ENCODE measurements at places on chromosomes 6 and 20. TPM values are rescaled to one million over a fixed set of nuclear protein-coding genes. Genes with fewer than 3 reads are reported as not detected.

The C6orf141 gene
- total RNA-seq, result 31.6 TPM

The HLA-DOA gene
- 0.39 TPM for total RNA-seq

The SLC32A1 gene
- total RNA-seq, result not detected

The SCGN gene
- not detected for total RNA-seq

The CRISP2 gene
- total RNA-seq, result not detected

The PDSS2 gene
- 12.2 TPM for total RNA-seq

The PRDM13 gene
- total RNA-seq, result not detected

The OR14J1 gene
- not detected for total RNA-seq

The C6orf15 gene
- total RNA-seq, result not detected

The DPPA5 gene
- not detected for total RNA-seq

The FAM209B gene
- not detected for total RNA-seq

The SLC22A3 gene
- 0.07 TPM for total RNA-seq

The KCNQ2 gene
- total RNA-seq, result 86.5 TPM

The ATP6V1G2 gene
- 1.8 TPM for total RNA-seq

The LAMP5 gene
- not detected for total RNA-seq

The GNMT gene
- 0.57 TPM for total RNA-seq
